Foreskin keratinocyte (primary cell): ENCODE measurements at places on chromosomes 3 and 15. TPM values are rescaled to one million over a fixed set of nuclear protein-coding genes. Genes with fewer than 3 reads are reported as not detected.

Gene PSMA4
- 216 and 251 TPM in 2 replicates for polyA plus RNA-seq

- no peak for DNase-seq
Measured at GRCh38 chr3:75327453-75327852, 336.7 kb upstream of the FRG2C start.

- no peak for DNase-seq
Measured at GRCh38 chr15:40133544-40133943, 24.9 kb upstream of the BMF start.

DNA sequence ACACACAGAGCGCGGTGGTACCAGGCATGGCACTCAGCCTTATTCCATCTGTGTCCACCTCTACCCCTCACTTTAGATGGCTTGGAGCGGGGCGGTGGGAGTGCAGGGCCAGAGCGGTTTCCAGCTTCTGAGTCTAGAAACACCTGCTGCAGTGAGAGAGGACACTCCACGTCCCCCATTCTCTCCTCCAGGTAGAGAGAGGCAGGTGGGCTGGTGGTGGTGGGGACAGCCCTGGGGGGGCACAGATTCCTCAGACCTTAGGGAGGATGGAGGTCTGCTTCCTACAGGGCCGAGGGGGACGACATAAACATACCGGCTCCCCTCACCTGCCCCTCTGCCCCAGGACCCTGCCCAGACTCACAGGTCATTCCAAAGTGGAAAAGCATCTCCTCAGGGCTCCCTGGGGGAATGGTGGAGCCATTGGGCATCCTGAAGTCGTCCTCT is 40.4 kb downstream of the MUC20 start:
- DNase-seq = no peak

GRCh38 chr15:101456057-101456739 is 33.3 kb downstream of the PCSK6 start:
- no peak for DNase-seq

- DNase-seq = no peak
Measured at GRCh38 chr15:97091093-97091492, 760.6 kb downstream of the NR2F2 start.

DNA sequence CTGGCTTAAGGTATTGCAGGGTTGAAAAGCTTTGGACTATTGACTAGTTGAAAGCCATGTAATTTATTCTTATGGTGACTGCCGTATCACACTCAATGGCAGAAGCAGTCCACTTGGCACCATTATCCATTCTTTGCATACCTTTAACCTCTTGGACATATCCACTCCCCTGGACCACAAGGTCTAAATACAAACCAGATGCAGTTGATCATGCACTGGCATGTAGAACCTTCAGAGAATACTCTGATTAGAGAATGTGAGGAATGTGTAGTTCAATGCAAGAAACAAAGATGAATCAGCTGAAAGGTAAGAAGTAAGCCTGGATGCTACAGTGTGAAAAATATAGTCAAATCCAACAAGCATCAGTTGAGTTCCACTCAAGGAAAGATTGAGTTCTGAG is 93.1 kb downstream of the FRMD5 start:
- peak; percentile 90 for DNase-seq

DNA sequence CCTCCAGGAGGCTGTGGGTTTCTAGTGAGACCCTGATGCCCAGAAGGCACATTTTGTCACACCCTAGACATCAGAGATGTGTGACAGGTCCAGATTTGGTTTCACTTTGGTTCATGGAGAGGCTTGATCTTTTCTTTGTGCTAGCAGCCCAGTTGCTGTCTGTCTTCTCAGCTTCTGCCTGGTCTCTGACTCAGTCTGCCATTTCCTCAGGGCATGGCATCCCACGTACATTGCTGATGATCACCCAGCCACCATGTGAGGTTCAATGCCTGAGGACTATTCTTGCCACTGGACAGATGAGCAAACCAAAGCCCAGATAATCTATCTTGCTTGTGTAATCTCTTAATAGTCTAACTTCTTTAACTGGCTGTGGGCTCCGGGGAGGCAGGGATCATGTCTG is 144.9 kb upstream of the MRPS22 start:
- DNase-seq = peak; percentile 27

DNA sequence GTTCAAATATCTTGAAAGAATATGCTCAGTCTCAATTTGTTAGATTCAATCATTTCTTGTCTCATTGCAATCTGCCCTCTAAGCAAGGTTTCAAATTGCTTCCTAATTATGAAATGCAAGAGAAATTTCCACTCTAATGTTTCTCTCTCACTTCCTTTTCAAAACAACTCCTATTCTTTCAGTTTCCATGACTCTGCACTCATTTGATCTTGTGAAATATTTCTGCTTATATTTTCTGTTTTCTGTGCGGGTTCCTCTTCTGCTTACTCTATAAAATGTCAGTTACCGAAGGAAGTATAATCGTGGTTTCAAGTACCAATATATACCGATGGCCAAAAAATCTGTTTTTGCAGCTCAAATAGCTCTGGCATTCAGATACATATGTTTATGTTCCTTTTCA is 521.9 kb upstream of the NAALADL2 start:
- DNase-seq = no peak

DNA sequence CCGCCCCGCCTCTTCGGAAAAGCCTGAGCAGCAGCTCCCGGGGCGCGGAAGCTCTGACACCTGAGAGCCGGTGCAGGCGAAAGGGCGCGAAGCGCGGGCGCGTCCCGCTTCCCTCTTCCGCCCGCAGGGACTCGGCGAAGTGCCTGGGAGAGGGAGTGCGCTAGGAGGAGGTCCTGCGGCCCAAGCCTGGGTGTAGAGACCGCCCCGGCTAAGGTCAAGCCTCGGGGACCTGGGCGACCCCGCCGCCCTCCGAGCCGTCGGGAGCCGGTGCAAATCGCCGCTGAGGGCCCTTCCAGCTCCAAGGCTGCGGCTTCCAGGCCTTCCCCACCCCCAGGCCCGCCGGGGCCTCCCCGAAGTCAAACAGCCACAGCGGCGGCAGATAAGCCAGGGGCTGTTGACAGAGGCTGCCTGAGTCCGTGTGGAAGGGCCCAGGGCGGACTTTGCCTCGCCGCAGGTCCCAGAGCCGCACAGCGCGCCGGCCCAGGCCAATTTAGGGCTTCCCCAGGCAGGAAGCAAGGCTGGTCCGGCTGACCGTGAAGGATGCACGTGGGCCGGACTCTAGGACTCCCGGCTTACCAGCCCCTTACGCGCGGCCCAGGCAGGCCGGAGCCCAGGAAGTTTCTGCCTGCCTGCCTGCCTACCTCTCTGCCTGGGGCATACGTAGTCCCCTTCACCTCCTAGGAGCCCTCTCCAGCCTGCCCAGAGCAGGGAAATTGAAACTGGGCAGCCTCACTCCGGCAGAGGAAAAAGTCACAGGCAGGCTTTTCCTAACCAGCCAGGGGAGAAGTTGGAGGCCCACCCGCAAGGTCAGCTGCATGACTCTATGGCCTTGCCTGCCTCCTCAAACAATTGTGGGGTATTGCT is 2.3 kb downstream of the ITPKA start:
- no peak for DNase-seq
